ENCODE measurements at places on chromosomes 3 and 15.

DNA sequence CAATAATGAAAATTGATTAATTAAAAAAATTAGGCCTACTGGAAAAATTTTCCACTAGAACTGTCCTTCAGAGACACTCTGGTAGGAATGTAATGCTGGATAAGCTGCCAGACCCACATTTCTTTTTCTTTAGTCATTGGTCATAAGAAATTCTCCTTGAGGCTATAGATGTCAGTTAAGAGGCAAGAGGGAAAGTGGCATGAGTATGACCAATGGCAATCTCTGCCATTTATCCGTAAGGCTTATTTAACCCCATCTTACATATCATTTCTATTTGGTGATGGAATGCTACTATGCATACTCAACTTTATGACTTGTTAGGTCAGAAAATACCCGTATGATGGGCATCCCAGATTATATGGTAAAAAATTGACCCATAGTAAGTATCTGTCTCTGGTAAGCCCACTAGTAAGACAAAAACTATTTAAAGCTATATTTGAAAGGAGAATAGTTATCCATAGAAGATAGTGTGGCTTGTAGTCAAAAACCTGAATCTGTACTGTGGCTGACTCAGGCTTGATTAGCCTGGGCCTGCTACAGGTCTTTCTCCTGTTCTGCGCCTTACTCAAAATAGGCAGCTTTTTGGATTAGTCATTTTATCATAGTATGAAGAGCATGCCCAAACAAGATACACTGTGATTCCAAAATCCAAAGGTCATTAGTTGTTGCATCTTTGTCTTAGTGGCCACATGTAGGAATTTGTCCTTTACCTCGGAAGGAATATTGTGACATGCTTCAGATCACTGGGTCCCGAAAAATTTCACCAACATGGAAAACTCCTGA, 314.7 kb downstream of the PYDC2 start:
- no peak for DNase-seq

GRCh38 chr3:23590424-23591273, 215.1 kb upstream of the UBE2E1 start:
- no peak for DNase-seq

GRCh38 chr3:36969540-36970432, 23.1 kb downstream of the EPM2AIP1 start:
- no peak for DNase-seq

DNA sequence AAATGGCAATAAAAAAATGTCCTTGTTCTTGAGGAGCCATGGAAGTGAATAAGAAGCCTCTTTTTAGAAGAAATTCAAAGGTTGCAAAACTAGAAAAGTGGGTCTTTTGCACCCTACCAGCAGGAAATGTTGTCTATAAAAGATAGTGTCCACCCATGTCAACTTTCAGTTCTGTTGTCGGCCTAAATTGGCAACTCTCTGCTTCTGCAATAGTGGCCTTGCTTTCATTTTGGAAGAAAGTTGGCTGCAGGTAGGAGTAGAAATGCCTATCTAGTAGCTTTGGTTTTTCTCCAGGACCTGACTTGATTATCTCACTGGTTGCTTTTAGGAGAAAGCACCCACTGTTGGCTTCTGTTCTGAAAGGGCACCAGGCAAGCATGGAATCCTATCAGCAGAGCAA, 85.4 kb downstream of the TMEM108 start:
- DNase-seq: no peak

DNA sequence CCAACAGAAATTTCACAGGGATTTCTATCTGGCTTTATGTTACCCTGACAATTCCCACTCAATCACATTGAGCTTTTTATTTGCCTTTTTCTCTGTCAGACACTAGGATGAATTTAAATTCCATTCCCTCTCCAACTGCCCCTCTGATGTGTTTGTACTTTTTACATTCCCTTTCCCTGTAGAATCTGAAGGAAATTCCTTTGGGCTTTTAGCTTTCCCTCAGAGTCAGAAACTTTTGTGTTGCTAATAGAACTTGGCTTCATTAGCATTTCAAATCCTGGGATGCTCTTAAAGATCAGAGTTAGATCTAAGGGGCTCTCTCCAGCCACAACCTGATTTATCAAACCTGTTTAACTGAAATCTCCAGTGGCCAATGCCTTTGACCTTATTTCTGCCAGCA, 7.9 kb upstream of the RARB start:
- no peak for DNase-seq

GRCh38 chr3:172288651-172289050, 159.6 kb downstream of the GHSR start:
- DNase-seq: no peak

DNA sequence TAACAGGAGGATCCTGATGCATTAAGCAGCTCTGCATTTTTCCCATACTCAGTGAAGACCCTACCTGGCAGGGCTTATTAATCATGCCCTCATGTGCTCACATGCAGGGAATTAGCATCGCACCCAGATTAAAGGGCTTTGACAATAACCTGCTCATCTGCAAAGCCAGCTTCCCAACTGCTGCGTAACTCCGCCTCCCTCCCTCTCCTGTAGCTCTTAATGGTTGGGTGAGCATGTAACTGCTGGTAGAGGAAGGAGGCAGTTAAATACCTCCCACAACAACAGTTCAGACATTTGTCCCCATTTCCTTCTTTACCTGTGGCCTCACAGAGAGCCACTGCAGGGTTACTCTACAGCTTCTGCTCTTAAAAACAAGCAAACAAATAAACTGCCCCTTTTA, 203.6 kb upstream of the WNT5A start:
- no peak for DNase-seq

DNA sequence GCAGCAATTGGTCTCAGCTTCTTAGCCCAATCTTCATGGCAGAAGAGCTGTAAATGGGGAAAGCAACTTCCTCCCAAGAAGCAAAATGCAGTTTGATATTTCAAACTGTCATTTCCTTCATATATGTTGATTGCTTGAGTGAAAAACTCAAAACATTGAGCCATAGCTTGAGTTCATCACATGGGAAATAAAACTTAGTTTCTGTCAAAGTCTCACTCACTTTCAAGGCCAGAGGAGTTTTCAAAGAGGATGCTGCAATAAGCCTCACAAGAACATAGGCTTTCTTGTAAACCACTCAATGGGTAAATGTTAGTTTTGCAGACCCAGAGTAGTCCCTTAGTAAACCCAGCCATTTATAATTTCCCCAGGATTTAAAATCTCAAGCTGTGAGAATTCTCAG, 29.1 kb upstream of the SUCLG2 start:
- no peak for DNase-seq

- no peak for DNase-seq
Observed at GRCh38 chr15:80779658-80780415, 667 bp downstream of the CEMIP start.

- DNase-seq: no peak
Observed at GRCh38 chr3:56075089-56075488, 393.2 kb downstream of the ERC2 start.
